ENCODE measurements at places on chromosomes 5 and 9.

GRCh38 chr9:127739614-127740330, 4.7 kb upstream of the TOR2A start:
- DNase-seq: no peak

- DNase-seq: no peak
Measured at GRCh38 chr5:180313677-180314505, 22.0 kb upstream of the MAPK9 start.

DNA sequence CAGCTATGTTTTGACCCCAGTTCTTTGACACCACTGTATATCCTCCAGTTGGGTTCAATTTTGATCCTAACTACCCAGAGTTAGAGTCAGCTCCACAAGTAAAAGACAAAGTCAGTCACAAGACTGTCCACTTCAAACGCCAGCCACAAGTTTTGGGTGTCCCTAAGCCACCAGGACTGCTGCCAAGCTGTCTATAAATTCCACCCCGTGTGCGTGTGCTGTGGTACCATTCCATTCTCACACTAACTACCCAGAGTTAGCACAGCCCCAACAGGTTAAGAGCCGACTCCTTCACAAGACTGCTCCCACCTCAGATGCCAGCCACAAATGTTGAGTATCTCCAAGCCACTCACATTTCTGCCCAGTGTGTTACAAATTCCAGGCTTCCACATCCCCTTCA, 56.7 kb downstream of the APC start:
- no peak for DNase-seq

DNA sequence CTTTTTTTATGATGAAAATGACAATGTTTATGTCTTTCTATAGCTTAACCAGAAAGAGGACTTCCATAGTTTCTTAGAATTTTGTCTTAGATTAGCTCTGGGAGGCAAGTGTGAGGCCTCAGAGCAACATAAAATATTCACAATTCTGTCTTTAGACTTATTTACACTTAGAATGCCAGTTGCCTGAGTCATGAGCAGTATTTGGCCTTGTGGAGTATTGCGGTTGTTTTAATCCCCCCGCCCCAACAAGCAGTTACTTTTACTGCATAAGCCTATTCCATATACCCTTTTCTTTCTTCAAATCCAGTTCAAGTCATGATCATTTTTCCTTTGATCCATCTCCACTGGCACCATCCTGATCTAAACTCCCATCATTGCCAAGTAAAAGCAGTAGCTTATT, 198.0 kb upstream of the EGFLAM start:
- no peak for DNase-seq

- DNase-seq: no peak
Measured at GRCh38 chr9:29437526-29437925, 1864.2 kb upstream of the C9orf72 start.

- DNase-seq: peak; percentile 60
Measured at GRCh38 chr5:155616779-155617392, 603.3 kb downstream of the KIF4B start.

- DNase-seq: no peak
Measured at GRCh38 chr9:81665322-81665871, 23.9 kb downstream of the TLE1 start.

DNA sequence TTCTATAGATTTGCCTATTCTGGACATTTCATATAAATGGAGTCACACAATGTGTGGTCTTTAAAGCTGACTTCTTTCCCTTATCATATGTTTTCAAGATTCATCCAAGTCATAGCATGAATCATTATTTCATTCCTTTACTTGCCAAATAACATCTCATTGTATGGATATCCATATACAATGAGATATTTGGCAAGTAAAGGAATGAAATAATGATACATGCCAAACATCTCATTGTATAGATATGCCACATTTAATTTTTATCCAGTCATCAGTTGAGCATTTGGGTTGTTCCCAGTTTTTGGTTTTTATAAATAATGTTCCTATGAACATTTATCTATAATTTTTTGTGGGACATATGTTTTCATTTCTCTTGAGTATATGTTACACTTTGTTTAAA, 20.5 kb upstream of the OR2K2 start:
- no peak for DNase-seq

DNA sequence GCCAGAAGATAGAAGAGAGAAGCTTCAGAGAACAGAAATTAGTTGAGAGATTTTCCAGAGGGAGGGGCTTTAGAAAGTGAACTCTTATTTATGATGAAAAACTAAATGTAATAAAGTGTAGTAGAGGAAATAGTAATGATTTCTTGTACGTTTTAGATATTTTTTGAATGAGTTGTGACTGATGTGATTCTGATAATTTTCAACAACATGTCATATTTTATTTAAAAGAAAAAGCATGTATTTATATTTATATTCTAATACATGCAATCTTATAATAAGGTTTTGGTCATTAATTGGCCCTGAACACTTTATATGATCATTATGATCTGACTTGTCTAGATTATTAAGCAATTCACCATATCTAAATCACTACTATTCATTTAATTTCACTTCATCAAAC, 735.2 kb upstream of the CDH9 start:
- DNase-seq: no peak

- DNase-seq: no peak
Measured at GRCh38 chr5:144451187-144451973, 280.7 kb downstream of the KCTD16 start.

GRCh38 chr5:79069488-79070349, at the start of the genes BHMT2 and DMGDH:
BHMT2 (plus strand) TSS chr5:79069767; CDS start chr5:79069783, 16 bp downstream.
DMGDH (minus strand) TSS chr5:79069674; CDS start chr5:79069620, 54 bp downstream.
- no peak for DNase-seq

DNA sequence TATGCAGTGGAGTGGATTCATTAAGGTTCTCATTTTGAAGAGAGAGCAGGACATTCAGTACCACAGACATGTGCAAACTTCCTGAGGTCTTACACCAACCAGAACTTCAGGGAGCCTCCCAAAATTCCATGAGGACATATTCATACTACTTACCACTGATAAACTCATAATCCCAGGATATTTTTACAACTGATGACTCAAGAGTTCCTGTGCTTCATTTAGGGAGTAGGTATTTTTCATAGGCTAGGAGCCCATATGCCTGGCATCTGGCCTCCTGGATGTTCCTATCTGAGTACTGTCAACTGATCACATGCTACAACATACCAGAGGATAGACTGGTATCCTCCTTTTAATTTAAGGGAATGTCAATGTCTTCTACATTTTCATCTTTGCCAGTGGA, 578.0 kb downstream of the EFNA5 start:
- no peak for DNase-seq

- DNase-seq: no peak
Measured at GRCh38 chr5:124790895-124791732, 44.7 kb upstream of the ZNF608 start.

- no peak for DNase-seq
Measured at GRCh38 chr5:112333331-112333781, 85.7 kb downstream of the EPB41L4A start.

- DNase-seq: no peak
Measured at GRCh38 chr5:8114597-8115266, 245.8 kb downstream of the MTRR start.

GRCh38 chr5:178104492-178104891, 8.8 kb upstream of the N4BP3 start:
- DNase-seq: no peak

- no peak for DNase-seq
Measured at GRCh38 chr9:91945277-91946085, 4.5 kb downstream of the ROR2 start.

DNA sequence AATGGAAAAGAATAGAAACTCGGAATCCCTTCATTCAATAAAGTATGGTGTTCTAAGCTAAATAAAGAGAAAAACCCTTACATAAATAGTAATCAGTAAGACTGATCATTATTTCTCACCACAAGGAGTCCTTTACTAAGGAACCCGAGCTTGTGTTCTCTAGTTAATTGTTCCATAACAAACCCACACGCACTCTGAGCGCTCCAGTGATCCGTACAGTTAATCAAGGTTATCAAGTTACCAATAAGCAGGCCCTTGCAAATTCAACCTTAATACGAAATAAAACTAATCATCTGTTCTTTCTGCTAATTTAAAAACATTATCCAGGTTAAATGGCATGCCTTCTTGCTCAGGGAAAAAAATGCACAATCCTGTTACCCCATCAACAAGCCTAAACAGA, 224.4 kb downstream of the FRMD3 start:
- no peak for DNase-seq

DNA sequence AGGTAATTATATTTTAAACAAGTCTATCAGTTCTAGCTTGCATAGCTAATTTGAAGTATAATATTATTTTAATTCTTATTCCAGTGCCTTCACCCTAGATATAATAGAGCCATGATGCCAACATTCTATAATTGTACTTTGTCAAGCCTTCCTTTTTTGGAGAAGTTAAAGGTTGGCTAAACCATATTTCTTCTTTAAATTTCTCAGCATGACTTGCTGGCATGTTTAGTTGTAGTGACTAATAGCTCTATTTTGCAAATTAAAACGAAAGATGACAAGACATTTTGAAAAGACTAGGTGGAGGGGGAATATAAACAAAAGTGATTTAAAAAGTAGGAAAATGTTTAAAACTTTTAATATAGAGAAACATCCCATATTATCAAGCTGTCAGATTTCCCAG, 400.7 kb downstream of the PSAT1 start:
- no peak for DNase-seq
